ENCODE measurements at places on chromosomes 2 and 18.

DNA sequence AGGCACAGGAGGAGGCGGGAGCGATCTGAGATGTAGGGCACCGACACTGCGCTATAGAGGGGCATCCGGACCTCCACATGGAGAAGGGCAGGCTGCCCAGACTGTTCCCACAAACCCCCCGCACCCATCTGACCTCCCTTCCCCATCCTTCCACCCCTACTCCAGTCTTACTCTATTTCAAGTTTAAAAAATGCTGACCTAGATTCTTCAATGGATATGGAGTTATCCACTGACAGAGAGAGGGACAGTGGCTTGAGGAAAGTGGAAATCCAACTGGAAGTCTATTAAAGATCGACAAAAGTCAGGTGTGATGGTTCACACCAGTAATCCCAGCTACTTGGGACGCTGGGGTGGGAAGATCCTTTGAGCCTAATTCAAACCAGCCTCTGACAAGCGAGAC lies 5.1 kb upstream of the DGUOK start:
- no peak for DNase-seq

DNA sequence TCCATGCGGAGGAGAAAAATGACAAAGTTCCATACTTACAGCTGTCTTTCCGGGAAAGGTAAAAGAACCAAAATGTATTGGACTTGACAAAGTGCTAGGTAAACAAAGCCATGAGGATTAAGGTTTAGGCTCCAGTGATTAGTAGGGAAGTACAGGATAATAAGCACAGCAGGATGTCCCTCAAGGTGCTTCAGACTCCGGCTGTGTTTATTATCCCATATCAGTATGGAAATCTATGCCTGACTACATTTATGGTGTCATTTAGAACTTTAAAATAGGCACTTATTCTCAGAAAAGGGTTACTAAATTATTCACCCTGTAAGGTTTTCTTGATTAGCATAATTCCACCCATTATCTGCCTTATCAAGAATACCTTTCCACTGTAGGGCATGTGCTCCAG lies 136.3 kb upstream of the CCDC68 start:
- no peak for DNase-seq

DNA sequence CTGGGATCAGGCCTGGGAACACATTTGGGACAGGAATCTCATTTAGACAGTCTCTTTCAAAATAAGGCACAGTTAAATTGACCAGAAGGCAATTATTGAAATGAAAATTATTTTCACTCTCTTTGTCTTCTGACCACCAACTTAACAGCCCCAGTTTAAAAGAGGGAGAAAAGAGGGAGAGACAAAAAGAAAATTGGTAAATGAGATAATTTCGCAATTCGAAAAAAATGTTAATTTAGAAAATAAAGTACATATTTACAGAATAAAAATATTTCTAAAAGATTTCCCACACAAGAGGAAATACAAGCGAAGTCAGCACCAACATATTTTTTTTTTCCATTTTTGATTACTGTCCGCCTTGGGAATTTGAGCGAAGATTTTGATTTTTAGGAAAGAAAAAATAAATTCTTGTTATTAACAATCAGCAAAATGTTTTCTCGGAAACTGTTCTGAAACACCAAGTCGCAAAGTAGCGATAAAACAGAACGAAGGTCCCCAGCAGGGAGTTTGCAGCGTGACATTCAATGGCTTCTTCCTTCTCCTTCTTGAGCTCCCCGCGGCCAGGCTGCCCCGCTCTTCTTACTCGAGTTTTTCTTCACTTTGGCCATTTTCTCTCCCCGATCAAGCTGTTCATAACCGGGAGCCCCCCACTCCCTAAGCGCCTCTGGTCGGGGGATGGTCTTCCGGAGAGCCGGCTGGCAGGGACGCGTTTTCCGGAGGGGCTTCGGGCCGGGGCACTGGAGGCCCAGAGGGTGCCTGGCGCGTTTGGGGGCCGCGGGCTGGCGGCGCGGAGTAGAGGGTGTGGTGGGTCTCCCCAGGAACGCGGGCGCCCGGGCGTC lies 5.0 kb downstream of the SP9 start:
- DNase-seq, result no peak

- DNase-seq, result no peak
Measured at GRCh38 chr2:131754929-131755720, 227.4 kb downstream of the CCDC74A start.

DNA sequence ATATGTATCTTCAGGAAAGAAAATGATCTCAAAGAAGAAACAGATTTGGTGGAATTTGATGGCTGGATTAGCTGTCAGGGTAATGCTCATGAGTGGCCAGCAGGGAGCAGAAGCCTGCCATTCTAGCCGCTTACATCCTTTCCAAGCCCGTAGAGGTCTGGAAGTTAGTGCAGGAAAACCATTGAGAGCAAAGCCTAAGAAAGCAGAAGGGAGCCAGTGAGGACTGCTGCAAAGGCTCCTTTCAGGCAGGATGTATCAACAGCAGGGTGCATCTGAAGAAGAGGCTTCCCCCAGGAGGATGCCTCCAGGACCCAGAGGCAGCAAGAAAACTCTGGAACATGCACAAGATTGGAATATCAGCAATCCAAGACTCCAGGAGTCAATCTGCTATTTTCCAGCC lies 22.9 kb upstream of the LBH start:
- DNase-seq, result peak; percentile 51

DNA sequence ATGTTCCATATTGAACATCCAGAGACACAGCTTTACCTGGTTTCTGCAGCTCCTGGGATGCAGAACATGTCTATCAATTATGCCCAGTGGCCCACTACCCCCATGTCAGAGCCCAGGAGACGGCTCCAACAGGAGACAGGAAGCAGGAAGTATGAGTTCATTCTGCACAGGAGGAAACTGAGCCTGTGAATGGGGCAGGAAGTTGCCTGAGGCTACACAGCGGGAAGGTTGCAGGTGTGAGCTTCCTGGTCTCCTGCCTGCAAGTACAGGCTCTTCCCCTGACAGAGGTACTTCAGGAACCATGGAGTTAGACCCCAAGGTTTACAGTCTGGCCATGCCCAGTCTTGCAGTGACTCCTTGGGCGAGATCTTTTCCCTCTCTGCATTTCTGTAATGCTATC lies 2.8 kb upstream of the BOK start:
- no peak for DNase-seq

DNA sequence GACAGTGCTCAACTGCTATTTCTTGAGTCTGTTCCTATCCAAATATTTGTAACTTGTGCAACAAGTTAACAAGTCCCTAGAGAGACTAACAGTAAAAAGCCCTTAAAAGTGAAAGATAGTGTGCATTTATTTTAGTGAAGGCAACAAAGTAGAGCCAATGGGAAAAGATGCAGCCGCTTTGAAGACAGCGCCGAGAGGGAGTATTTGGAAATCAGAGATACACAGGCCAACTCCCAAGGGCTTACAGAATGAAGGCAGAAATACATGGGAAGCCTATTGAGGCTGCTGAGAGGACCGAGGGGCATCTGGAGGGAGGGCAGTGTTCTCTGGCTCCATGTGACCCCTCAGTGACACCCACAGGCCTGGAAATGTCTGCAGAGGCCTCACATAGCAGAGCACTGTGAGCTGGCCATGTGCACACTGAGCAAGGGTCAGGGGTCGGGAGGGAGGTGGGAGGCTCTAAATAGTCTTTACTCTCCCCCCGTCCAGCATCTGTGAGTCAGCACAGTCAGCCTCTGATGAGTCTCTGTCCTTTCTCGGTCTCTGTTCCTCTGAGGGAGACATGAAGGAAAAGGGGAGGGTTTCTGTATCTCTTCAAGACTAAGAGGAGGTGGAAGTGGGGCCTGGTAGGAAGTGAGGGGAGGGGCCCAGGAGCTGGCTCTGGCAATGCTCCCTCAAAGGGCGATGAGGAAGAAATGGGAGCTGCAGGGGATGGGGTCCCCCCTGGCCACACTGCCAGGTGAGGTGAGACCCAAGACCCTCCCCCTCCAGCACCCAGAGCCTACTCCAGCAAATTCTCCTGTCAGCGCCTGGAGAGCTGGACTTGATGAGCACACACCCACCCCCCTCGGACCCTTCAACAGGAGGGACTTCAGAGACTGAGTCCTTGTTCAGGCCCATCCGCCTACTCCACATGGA lies 133.6 kb downstream of the SP3 start:
- DNase-seq, result no peak

- no peak for DNase-seq
Measured at GRCh38 chr18:32542221-32542798, 71.6 kb upstream of the GAREM1 start.

DNA sequence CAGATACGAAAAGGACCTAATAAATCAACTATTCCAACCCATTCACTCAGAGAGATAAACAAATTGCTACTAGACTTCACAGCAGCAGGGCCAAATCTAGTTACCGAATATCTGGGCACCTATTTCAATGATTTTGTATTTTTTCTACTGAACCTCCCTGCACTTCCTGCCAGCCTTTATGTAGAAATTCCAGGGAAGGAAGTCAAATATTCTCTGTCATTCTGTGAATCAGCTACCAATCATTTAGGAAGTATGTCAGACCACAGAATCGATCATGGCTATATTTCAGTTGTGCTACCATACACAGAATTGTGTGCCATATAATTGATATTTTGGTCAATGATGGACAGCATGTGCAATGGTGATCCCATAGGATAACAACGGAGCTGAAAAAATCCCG lies 109.6 kb upstream of the SPOPL start:
- DNase-seq, result no peak

- DNase-seq, result no peak
Measured at GRCh38 chr2:173760553-173760952, 204.6 kb downstream of the SP3 start.

- no peak for DNase-seq
Measured at GRCh38 chr18:11279461-11279860, 130.1 kb upstream of the PIEZO2 start.

DNA sequence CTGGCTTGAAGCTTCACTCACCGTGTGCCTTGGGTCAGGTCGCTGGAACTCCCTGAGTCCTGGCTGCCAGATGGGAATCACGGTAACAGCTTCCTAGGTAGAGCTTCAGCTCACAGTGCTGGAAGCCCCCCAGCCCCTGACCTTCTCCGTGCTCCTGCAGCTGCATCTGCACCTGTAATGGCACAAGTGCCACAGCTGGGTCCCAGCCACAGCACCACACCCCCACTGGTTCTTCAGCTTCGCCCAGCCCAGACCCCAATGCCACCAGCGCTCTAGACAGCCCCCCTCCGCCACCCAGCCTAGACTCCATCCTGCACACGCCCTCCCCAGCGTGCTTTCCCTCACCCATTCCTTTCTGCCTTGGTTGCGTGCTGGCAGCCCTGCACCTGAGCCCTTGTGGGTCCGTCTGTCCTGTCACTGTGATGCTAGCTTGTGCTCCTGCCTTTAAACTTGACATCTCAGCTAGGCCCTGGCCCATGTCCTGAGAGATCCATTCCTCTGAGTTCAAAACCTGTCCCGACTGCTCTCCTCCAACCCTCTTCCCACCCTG lies 7.6 kb upstream of the ESPNL start:
- DNase-seq, result no peak

DNA sequence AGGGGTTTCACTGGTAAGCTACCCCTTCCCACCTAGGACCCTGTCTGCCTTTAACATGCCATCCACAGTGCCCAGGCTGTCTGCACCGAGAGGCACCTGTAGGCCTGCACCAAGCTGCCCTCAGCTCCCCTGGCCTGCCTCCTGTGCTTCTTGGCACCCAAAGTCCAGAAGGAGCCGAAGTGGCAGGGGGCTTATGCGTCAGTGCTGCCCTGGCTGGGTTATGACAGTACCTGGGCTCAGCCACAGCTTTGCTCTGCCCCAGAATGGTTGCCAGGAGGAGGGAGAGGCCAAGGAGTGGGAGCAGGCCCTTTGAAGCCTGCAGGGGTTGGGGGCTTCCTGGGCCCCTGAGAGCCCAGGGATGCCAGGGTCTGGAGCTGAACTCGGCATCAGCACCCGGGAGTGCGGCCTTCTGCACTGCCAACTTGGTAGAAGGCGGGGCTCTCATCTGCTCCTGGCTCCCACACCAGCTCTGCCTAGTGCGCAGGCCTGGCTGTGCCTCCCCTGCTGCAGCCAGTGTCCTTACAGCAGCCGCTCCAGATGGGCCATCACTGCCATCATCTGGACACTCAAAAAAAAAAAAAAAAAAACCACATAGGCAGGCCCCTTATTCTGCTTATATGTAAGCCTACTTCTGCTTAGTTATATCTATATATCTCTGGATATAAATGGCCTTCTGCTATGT lies 155.4 kb downstream of the THSD7B start:
- no peak for DNase-seq

DNA sequence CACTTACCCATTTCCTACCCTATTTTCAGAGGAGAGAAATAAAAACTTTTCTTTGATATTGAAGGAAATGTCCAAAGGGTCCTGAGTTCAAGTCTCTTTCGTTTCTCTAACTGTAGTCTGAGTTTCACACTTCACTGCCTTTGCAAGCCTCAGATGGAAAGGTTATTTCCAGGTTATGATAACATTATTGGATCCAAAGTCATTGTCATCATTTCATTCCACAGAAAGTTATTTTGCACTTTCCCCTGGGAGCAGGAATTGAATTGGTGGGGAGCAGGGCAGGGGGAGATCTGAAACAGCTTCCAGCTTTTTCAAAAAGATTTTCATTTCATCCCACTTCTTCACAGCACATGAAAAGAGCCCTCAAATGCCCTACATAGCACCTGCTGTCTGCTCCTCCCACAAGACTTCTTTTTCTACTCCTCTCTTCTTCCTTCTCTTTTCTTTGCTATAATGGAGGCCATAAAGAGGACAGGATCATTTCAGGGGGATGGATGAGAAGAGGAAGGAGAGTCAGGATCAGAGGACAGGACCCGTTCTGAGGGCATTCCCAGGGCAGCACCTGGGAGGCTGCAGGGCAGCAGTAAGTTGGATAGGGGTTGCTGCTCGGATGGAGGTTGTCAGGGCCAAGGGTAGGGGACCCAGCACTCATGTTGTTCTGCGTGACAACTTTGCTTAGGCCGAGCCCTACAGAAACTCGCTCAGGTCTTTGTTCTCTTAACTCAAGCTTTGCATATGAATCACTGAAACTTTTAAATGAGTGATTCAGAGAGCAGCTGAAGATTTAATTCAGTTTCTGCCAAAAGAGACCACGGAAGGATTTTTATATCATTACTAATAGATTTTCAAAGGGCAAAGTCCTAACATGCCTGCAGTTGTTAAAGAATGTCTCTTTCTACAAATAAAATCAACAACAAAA lies 11.4 kb upstream of the GALNT5 start:
- peak; percentile 53 for DNase-seq

- DNase-seq, result no peak
Measured at GRCh38 chr18:61225336-61225735, 107.9 kb upstream of the CDH20 start.

DNA sequence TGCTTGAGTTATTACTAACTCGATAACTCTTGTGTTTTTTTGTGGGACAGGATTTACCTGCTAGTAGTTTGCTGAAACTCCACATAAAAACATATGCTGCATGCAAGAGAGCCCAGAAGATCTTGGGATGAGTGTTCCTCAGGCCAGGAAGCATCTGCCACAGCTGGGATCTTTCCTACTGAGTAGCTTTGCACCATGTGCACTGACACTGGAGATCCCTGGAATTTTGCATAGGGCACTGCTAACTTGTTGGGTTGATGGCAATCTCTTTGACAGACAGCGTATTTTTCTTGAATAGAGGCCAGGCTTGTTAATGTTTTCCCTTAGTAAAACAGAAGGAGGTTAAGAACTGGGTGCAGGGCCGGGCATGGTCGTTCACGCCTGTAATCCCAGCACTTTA lies 808 bp upstream of the SERPINB11 start:
- DNase-seq, result no peak
